DND-41 (cell line): ENCODE measurements at places on chromosomes 3 and 15.

- H3K4me3 ChIP-seq = peak overlapping the region; percentile 93
- H3K4me1 ChIP-seq = peaks cover 11% of the 10 kb centered on the region
- no peaks in the 10 kb centered on the region; the same call in 1 of the 2 replicates for H3K36me3 ChIP-seq
- DNase-seq = peak; percentile 50
- H3K27me3 ChIP-seq = no peaks in the 10 kb centered on the region
These were observed 30.6 kb upstream of the ZSCAN2 start for GRCh38 chr15:84570164-84570735.

DNA sequence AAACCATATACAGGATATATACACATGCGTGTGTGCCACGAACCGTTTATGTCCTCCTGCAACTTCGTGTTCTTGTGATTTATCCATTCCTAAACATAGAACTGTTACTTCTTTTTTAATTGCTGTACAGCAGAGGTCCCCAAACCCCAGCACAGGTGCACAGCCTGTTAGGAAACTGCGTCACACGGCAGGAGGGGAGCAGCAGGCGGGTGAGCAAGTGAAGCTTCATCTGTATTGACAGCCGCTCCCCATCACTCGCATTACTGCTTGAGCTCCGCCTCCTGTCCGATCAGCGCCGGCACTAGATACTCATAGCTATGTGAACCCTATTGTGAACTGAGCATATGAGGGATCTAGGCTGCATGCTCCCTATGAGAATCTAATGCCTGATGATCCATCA is 34.9 kb upstream of the NRROS start:
- no peaks in the 10 kb centered on the region for H3K27me3 ChIP-seq
- H3K4me1 ChIP-seq = peaks cover 9% of the 10 kb centered on the region
- H3K36me3 ChIP-seq = no peaks in the 10 kb centered on the region
- DNase-seq = no peak
- no peak overlapping the region for H3K4me3 ChIP-seq
- no peak overlapping the region for H3K27ac ChIP-seq

- H3K27ac ChIP-seq = no peak overlapping the region
- no peaks in the 10 kb centered on the region for H3K27me3 ChIP-seq
- no peaks in the 10 kb centered on the region for H3K36me3 ChIP-seq
- H3K4me1 ChIP-seq = no peaks in the 10 kb centered on the region
- no peak for DNase-seq
These were observed 90.0 kb upstream of the STT3B start for GRCh38 chr3:31442755-31443154.

GRCh38 chr3:185337231-185337816 is 25.6 kb upstream of the MAP3K13 start:
- no peaks in the 10 kb centered on the region for H3K36me3 ChIP-seq
- no peaks in the 10 kb centered on the region for H3K4me1 ChIP-seq
- H3K27me3 ChIP-seq = peaks cover 3% of the 10 kb centered on the region
- H3K27ac ChIP-seq = no peak overlapping the region

DNA sequence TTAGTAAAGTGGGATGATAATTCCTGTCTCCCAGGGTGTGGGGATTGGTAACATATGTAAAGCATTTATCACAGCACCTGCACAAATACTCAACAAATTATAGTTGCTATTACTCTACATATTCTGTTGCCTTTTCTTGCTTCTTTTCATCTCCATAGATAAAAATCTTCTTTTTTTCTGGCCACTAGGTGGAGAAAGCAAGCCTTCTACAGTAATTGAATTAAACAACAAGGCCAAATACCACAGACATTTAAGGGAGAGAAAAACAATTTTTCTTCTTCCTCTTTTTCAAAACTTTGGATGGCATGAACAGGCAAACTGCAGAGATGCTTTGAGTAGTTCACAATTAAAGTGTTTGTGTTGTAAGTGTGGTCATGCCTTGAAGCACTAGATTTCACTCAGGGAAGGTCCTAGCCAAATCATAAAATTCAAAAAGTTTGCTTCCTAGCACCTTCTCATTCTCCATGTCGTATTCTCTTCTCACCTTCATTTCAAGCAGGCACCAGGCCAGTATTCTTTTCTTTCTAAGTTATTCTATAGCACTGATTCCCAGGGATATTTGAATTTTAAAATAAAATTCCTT is 493.4 kb upstream of the TGFBR2 start:
- peak overlapping the region; percentile 33; the same call in 1 of the 2 replicates for H3K27ac ChIP-seq
- no peak overlapping the region for H3K4me3 ChIP-seq
- DNase-seq = no peak

GRCh38 chr3:94928921-94929320 is 866.1 kb downstream of the NSUN3 start:
- no peaks in the 10 kb centered on the region for H3K4me1 ChIP-seq
- no peak for DNase-seq
- no peaks in the 10 kb centered on the region for H3K36me3 ChIP-seq
- no peaks in the 10 kb centered on the region for H3K27me3 ChIP-seq

DNA sequence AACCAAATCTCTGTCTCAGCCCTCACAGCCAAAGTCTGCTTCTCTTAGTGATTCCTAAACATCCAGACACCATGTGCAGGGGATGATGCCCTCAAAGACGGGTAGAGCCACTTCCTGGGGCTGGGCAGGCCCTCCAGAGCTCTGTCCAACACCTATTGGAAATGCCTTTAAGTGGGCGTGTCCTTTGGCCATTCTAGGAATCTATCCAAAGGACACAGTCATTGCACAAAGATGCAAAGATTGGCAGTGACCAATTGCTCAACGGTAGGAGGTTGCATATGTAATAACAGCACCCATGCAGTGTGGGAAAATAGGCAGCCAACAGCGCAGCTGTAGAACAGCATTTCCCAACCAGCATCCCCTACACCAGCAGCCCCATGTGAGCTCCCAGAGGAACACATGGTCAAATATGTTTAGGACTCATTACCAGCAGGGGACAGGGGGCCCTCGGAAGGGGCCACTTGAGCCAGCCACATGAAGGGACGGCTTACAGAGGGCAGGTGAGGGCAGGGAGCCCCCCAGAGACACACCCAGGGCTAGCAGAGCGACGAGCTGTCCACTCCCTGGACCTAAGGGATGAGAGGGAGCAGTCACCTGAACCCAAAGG is 142.8 kb upstream of the IQSEC1 start:
- no peaks in the 10 kb centered on the region for H3K36me3 ChIP-seq
- no peak overlapping the region for H3K4me3 ChIP-seq
- no peak overlapping the region for H3K27ac ChIP-seq
- no peaks in the 10 kb centered on the region for H3K27me3 ChIP-seq
- no peaks in the 10 kb centered on the region for H3K4me1 ChIP-seq
- no peak for DNase-seq

DNA sequence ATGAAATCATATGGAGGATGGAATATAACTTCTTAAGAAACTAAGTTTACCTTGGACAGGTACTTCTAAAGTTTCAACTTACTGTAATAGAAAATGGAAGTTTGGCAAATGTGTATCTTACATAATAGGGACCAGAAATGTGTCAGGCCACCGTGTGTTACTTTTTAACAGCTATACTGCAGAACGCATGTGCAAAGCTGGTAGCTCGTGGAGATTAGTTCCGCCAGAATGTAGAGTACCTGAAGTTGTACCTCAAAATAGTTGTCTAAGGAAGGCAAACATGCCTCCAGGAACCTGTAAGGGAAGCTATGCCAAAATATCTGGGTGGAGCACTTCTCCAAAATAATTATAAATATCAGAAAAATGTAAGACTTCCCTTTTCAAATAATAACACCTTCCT is 920.6 kb downstream of the ROBO1 start:
- H3K36me3 ChIP-seq = no peaks in the 10 kb centered on the region
- DNase-seq = no peak
- H3K4me1 ChIP-seq = no peaks in the 10 kb centered on the region
- H3K27ac ChIP-seq = no peak overlapping the region

DNA sequence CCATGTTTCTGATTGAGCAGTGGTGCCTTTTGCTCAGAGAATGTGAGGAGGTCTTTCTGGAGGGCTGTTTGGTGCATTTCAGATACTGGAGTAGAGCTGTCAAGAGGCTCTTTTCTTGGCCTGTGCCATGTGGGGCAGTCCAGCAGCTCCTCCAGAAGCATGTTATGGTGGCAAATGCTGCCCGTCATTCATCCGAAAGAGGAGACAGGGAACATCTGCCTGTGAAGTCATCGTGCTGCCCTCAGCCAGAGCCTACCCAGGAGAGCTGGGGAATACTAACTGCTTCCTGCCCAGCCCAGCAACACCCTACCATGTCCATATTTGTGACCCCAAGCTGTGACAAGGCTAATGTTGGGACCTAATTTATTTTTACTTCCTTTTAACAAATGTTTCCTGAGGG is 82.2 kb upstream of the SLC6A6 start:
- H3K27ac ChIP-seq = no peak overlapping the region
- H3K4me1 ChIP-seq = no peaks in the 10 kb centered on the region
- DNase-seq = no peak
- no peaks in the 10 kb centered on the region for H3K36me3 ChIP-seq
